ENCODE measurements at places on chromosomes 6 and 20.

- DNase-seq, result no peak
Measured at GRCh38 chr6:68901044-68901443, 266.0 kb downstream of the ADGRB3 start.

GRCh38 chr6:36925809-36926208, 28.7 kb upstream of the PI16 start:
- no peak for DNase-seq

DNA sequence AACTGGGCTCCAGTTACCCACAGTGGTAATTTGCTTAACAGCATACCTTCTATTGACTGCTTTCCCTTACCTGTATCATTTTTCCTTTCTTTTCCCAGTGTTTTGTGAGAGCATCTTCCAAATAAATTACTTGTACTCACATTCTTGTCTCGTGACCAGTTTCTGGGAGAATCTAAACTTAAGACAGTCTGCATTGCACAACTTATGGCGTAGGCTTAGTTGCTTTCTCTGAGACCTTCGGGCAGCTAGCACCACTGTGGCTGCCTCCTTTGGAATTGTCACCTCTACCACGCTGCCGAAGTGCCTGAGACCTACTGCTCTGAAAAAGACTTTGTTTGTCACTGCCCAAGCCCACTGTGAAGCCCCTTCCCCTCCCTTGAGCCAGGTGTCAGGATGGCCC, 188.1 kb upstream of the BMP2 start:
- DNase-seq, result no peak

- peak; percentile 98 for DNase-seq
Measured at GRCh38 chr6:22141241-22141745, 155.5 kb downstream of the PRL start.

DNA sequence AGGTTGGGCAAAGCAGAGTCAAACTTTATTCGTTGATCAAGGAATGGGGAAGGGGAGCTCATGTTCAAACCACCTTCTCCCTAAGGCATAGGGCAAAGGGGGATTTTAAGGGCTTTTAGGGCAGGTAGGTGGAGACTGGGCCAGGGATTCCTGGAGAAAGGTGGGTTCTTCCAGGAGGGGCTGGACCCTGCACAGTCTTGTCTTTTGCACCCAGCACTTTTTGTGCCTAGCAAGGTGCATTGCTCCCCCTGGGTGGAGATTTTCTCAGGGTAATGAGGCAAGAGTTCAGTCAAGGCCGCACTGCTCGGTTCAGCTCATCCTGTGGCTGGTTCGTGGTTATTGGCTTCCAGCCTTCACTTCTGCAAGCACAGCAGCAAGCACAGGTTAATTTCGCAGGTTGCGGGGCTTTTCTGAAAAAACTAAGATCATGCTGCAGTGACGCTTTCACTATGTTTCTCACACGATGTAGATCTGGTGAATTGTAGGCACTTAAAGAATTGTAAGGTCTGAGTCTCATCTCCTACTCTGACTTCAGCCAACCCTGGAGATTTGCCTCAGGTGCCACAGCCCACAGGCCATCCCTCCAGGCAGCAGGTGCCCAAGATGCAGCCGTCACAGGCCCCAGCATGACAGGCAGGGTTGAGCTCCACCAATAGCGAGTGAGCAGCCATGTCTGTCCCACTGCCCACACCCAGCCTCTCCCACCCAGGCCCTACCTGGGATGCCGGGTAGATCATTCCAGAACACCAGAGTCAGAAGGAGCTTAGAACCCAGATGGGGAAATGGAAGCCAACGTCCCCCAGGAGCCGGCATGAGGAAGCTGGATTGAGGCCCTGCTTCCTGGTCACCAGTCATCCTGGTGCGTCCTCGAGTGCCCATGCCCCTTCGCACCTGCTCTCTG, 37.1 kb downstream of the SUN5 start:
- DNase-seq, result no peak

DNA sequence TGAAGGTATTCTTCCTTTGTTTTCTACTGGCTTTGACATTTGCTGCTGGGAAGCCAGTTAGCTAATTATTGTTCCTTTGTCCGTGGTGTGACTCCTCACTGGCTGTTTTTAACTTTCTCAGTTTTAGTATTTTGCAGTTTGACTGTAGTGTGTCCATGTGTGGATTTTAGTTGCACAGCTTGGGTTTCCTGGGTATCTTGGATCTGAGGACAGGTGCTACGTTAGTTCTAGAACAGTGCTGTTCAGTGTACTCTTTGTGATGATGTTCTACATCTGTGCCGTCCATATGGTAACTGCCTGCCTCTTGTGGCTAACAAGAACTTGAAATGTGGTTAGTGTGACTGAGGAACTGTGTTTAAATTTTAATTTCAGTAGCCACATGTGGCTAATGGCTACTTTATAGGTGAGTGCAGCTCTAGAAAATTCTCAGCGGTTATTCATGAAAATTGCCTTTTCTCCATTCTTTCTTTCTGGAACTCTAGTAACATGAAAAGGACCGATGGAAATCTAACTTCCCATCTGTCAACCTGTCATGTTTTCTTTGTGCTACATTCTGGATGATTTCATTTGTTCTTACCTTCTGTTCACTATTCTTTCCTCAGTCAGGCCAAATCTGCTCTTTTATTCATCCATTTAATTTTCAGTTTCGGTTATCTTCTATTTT, 7.4 kb downstream of the SNX9 start:
- no peak for DNase-seq

GRCh38 chr6:157034436-157035230, 257.5 kb downstream of the ARID1B start:
- peak; percentile 35 for DNase-seq

All from pulmonary artery endothelial cell (primary cell).